ENCODE measurements at places on chromosomes 3 and 15. TPM values are rescaled to one million over a fixed set of nuclear protein-coding genes. Genes with fewer than 3 reads are reported as not detected.

Gene IMPG2
- 0.86 TPM for total RNA-seq

Gene LDHAL6B
- not detected for total RNA-seq

Gene PLXNA1
- total RNA-seq: 25.5 TPM

Gene ALG1L2
- not detected for total RNA-seq

Gene FAM3D
- not detected for total RNA-seq

Gene KLHL6
- total RNA-seq: under 0.01 TPM

Gene GPR62
- total RNA-seq: not detected

Gene SEMA3B
- total RNA-seq: 36.9 TPM

All from bronchial smooth muscle cell (primary cell).